Breast epithelium (tissue), 4 donors: ENCODE measurements at places on chromosomes 7 and 10. TPM values are rescaled to one million over a fixed set of nuclear protein-coding genes. Genes with fewer than 3 reads are reported as not detected.

GRCh38 chr7:12647364-12648219 is 39.8 kb upstream of the ARL4A start:
- DNase-seq = no peak

DNA sequence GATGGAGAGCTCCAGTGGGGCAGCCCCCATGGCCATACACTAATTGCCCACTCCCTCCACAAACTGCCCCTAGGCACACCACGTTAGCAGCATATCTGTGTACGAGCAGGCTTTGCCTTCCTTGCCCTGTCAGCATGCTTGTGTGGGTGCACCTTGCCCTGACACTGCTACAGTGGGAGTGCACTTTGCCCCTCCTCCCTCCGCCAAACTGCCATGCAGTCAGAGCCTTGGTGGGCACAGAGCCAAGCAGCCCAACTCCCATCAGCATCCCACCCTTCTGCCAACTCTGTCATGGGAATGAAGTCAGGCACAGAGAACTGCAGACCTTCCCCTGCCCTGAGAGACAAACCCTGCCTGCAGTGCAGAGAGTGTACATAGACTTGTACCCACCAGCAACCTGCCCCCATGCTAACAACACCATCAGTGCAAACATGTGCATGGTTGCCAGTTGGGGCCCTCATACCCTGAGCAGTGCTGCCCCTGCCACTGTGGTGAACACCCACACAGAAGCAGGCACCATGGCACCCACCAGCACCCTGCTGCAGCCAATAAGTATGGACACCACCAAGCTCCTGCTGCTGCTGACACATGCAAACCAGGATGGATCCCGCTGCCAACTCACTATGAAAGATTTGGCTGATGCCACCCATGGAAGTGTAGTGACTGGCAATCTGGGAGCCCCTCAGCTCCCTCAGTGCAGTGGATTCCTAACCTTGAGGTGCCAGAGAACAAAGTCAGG is 1197.7 kb upstream of the CELF2 start:
- DNase-seq = no peak

Gene TAS2R41
- total RNA-seq = 1.3 TPM

Gene ST8SIA6
- total RNA-seq = 18.4 TPM

GRCh38 chr7:30172451-30172850 is 37.7 kb downstream of the MTURN start:
- DNase-seq = no peak

DNA sequence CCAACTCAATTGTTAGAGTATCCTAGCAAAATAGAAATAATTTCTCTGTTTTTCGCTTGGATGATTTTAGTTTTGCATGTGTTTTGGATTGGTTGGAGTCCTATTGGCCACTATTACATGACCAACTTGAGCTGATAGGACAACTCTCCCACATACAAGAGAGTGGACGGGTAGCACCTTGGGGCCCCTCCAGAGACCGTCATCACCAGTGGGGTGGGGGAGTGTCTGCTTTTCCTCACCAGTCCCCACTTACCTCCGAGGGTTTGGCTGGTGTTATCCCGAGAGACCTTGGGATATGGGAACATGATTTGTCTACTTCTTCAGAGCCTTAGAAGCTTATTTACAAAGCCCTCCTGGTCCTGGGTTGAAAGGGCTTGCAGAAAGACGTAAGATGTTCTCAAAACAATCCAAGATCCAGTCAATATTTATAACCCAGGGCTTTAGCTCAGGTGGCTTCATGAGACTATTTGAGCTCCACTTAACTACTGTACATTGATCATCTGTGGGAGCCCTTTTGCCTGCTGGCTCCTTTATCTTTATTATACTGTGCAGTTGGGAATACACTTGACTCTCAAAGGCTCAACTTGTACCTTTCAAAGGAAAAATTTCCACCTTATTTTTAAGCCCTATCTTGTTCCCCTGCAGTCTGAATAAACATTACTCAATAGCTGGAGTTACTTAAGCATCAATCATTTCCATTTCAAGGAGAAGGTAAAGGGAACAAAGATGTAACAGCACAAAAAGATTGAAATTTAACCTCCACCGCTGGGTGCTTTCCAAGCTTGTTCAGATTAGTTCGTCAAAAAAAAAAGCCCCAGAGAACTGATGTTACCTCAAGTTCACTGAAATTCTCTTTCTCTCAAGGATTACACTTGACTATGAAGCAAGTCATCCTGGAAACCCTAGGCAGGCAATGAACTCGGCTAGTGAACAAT is 119.7 kb downstream of the WDR11 start:
- no peak for DNase-seq
